ENCODE measurements at places on chromosomes 6 and 20. TPM values are rescaled to one million over a fixed set of nuclear protein-coding genes. Genes with fewer than 3 reads are reported as not detected.

FAM184A gene
- total RNA-seq: 0.40 TPM

PNLDC1 gene
- not detected for total RNA-seq

RIPOR2 gene
- total RNA-seq: under 0.01 TPM

PROKR2 gene
- not detected for total RNA-seq

LY6G6F gene
- total RNA-seq: not detected

PHACTR3 gene
- total RNA-seq: 1.6 TPM

MARCKS gene
- total RNA-seq: 187 TPM

CCDC28A gene
- total RNA-seq: 13.7 TPM

PSMA7 gene
- 309 TPM for total RNA-seq

DEFB132 gene
- not detected for total RNA-seq

WFDC10B gene
- not detected for total RNA-seq

PGC gene
- total RNA-seq: not detected

DDR1 gene
- total RNA-seq: 6.3 TPM

SSTR4 gene
- total RNA-seq: not detected

KHDC1 gene
- 0.22 TPM for total RNA-seq

HMGCLL1 gene
- not detected for total RNA-seq

NHSL1 gene
- 30.2 TPM for total RNA-seq

FLRT3 gene
- total RNA-seq: 3.4 TPM

FERMT1 gene
- under 0.01 TPM for total RNA-seq

PTGIS gene
- total RNA-seq: 0.44 TPM

MAS1 gene
- not detected for total RNA-seq

ISM1 gene
- under 0.01 TPM for total RNA-seq

KCNQ2 gene
- not detected for total RNA-seq

IP6K3 gene
- total RNA-seq: not detected

BEND6 gene
- not detected for total RNA-seq

NKX2-4 gene
- total RNA-seq: not detected

SLC22A2 gene
- not detected for total RNA-seq

RNF217 gene
- 14.2 TPM for total RNA-seq

CYP39A1 gene
- 0.60 TPM for total RNA-seq

TFEB gene
- 5.0 TPM for total RNA-seq

TSBP1 gene
- total RNA-seq: not detected

MAP3K7 gene
- 16.8 TPM for total RNA-seq

UBE2J1 gene
- total RNA-seq: 45.2 TPM

SLC22A3 gene
- not detected for total RNA-seq

TMEM74B gene
- 0.44 TPM for total RNA-seq

SNAP25 gene
- total RNA-seq: 0.22 TPM

FNDC11 gene
- total RNA-seq: 2.6 TPM

ARMH2 gene
- total RNA-seq: not detected

C6orf118 gene
- not detected for total RNA-seq

XKR7 gene
- total RNA-seq: under 0.01 TPM

TEAD3 gene
- 0.20 TPM for total RNA-seq
